ENCODE measurements at places on chromosomes 7 and 10.

- no peak for DNase-seq
Measured at GRCh38 chr10:78599122-78599853, 469.5 kb upstream of the ZMIZ1 start.

- DNase-seq, result no peak
Measured at GRCh38 chr7:41256186-41256945, 446.5 kb downstream of the INHBA start.

DNA sequence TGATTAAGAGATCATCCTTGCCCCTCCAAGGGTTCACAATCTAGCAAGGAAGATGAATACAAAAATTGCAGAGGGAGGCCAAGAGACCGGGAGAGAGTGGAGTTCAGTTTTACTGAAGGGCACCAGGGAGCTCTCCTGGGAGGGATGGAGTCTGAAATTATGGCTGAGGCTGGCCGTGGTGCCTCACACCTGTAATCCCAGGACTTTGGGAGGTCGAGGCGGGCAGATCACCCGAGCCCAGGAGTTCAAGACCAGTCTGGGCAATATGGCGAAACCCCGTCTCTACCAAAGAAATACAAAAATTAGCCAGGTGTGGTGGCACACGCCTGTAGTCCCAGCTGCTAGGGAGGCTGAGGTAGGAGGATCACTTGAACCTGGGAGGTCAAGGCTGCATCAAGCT, 51.4 kb upstream of the MXI1 start:
- no peak for DNase-seq

GRCh38 chr7:128450913-128451312, 4.8 kb upstream of the HILPDA start:
- DNase-seq, result no peak

GRCh38 chr7:30584965-30585364, 9.7 kb upstream of the GARS1 start:
- no peak for DNase-seq

- no peak for DNase-seq
Measured at GRCh38 chr10:76324283-76324682, 892.9 kb downstream of the LRMDA start.

GRCh38 chr10:58393317-58393716, 8.1 kb downstream of the TFAM start:
- no peak for DNase-seq

- DNase-seq, result no peak
Measured at GRCh38 chr10:55397777-55398496, 596.9 kb upstream of the PCDH15 start.

DNA sequence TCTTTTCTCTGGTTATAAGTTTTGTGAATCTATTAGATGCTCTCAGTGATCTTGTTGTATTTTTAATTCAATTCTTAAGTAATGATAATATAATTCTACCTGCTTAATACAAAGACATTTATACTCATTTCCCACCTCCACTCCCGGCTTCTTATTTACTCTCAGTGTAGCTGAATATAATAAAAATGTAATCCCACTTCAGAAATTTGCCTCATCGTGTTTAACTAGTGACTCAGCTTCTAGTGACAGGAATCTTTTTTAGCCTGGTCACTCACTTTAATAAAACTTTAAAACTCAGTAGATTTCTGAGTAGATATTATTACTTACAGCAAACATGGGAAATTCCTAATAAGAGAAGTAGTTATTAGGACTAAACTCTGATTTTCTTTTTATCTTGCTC, 1506.2 kb upstream of the LRRTM3 start:
- no peak for DNase-seq

- no peak for DNase-seq
Measured at GRCh38 chr7:91551377-91552175, 287.3 kb downstream of the FZD1 start.

DNA sequence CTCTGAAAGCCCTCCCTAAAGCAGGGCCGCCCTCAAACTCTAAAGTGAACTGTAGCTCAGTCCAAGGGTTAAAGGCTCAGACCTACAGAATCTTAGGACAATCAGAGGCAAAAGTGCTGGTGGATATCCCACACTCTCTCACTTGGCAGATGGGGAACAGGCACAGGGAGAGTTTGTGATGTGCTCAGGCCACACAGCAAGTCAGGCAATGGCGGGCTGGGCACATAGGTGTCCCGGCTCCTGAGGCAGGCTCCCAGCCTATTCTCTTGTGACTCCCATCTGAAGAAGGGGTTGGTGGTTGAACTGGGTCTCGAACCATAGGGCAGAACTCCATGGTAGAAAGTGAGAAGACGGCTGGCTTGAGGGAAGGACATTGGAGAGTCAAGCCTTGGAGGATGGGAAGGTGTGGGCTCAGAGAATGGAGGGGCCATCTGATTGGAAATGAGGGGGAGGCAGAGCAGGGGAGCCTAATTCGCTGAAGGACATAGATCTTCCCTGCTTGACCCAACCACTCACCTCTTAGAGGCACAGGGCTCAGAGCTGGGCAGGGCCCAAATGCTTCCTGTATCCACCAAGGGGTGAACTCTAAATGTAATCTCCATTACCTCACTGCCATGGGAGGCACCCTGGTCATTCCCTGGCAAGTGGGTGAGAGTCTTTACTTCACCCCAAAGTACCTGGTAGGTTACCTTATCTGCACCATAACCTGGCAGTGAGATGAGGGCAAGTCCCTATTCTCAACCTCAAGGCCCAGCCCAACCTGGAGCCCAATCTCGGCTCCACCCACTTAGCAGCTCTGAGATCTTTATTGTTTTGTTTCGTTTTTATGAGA, 4.9 kb upstream of the ZMIZ1 start:
- peak; percentile 14 for DNase-seq

DNA sequence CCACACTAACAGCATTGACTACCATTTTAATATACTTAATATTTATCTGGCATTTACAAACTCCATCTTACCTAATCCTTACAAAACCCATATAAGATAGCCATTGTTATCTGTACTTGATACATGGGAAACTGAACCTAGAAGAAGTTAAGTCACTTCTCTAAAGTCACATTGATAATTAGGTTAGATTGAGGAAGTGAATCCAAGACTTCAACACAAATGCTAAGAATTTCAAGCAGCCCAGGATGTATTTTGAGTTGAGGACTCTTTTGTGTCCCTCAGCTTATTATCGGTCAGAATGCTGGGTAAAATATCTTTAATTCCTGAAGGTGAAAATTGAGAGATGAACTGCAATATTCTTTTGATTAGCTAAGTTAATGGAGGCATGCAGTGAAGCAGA, 465.5 kb downstream of the PHTF2 start:
- DNase-seq, result no peak

GRCh38 chr7:42552227-42552626, 315.2 kb upstream of the GLI3 start:
- no peak for DNase-seq

DNA sequence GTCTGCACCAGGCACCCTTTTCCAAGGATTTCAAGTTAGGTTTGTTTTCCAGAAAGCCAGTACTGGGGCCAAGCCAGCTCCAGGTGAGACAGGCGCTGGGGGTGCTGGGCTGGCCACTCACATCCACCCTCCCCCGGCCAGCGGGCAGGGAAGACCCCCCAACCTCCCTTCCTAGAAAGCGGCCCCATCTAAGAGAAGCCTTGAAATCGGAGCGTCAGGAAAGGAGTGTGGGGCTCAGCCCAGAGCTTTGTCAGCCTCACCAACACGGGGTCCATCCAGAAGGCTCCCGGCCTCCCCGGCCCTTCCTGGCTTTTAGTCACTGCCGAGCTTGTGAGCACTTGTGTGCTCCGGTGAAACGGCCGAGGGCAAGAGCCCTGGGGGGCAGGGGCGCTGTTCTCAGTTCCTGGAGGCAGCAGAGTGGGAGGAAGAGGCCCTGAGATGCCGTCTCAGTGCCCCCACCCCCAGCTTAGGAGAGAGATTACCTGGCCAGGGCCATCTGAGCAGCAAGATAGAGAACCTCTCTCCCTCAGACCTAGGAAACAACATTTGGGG, 39.6 kb downstream of the PDGFA start:
- no peak for DNase-seq

DNA sequence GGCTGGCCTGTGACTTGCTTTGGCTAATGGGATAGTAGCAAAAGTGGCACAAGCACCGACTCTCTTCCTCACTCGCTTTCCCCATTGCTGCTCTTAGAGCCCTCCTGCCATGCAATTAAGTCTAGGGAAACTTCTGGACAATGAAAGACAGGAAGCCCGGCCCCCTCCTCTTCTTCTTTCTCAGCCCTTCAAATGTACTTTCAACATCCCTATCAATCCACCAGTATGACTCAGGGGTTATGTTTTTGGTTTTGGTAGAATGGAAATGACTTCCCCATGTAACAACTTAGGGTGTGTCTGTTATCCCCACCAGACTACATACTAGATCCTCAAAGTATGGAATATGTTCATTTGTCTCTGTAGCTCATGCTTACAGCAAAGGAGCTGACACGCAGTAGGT, 139.0 kb upstream of the GDF10 start:
- DNase-seq, result no peak

DNA sequence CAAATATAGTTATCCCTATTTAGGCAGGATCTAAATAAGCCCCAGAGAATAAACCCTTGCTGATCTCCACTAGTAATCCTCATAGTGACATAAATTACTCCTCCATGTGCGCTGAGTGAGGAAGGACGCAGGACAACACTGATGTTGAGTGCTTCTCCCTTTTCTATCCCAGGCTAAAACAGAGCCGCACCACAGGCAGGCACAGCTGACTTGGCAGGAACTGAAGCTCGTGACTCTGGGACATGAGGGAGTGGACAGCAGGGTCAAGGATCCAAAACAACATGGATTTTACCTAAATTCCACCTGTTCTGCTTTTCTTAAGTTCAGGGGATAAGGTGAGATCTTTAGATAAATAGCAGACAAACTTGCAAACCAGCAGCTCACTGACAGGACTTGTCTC, 46.0 kb downstream of the VOPP1 start:
- DNase-seq, result no peak

- peak; percentile 45 for DNase-seq
Measured at GRCh38 chr7:23261843-23262452, 15.4 kb downstream of the GPNMB start.

DNA sequence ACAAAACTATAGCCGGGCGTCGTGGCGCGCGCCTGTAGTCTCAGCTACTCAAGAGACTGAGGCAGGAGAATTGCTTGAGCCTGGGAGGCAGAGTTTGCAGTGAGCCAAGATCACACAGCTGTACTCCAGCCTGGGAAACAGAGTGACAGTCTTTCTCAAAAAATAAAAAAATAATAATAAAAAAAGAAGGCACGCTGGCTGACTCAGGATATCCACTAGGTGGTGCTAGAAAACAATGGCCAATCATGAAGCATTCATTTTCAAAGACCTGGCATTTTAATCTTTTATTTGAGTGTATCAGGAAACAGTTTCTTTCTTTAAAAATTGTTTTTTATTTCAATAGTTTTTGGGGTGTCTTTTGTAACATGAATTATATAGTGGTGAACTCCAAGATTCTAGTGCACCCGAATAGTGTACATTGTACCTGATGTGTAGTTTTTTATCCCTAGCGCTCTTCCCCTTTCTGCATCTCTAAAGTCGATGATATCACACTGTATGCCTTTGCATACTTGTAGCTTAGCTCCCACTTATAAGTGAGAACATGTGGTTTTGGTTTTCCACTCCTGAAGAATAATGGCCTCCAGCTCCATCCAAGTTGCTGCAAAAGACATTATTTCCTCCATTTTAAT, 88.6 kb downstream of the LYZL1 start:
- no peak for DNase-seq

- no peak for DNase-seq
Measured at GRCh38 chr10:50310560-50311174, 59.4 kb upstream of the ASAH2 start.

DNA sequence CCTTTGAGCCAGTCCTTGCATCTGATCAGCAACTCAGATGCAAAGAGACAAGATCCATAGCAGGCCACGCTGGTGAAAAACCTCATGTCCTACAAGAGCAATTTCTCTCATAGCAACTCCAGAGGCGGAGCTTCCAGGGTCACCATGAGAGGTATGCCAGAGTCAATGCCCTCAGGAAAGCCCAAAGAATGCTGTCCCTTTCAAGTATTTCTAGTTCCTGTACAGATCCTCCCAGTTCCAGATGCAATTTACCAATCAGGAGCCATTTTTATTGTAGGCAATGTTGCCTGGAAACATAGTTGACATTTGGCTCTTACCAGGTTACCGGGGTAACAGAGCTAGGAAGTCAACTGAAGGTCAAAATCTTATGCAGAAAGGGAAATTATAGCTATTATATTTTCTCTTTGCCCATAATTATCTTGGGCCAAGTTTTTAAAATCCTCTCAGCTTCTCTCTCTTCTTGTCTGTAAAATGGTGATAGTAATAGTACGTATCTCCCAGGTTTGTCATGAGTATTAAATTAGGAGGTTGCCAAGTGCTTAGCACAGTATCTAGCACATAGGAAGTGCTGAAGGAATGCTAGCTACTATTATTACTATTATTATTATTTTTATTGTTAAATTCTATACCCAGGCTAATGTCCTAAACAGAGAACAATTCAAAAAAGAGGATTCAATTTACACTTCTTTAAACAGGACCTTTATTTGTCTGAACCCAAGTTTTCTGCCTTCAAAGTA, 46.3 kb upstream of the TM9SF3 start:
- DNase-seq, result no peak

- no peak for DNase-seq
Measured at GRCh38 chr10:116113721-116114501, 159.1 kb downstream of the GFRA1 start.

DNA sequence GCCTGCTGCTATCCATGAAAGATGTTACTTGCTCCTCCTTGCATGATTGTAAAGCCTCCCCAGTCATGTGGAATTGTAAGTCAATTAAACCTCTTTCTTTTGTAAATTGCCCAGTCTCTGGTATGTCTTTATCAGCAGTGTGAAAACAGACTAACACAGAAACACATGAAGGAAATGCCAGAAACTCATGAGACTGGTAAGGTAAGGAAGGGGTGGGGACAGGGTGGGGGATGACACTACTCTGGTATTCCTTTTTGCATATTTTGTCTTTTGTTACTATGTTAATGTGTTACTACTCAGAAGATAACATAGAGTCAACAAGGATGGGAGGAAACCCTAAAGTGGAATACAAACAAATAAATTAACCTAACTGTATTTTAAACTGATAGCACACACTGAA, 69.8 kb upstream of the DRGX start:
- DNase-seq, result no peak

- DNase-seq, result no peak
Measured at GRCh38 chr7:98399890-98400541, 874 bp downstream of the BAIAP2L1 start.

GRCh38 chr10:118662228-118663035, 67.0 kb upstream of the PRLHR start:
- DNase-seq, result no peak

GRCh38 chr7:35707422-35707821, 12.5 kb upstream of the HERPUD2 start:
- DNase-seq, result no peak

All from T-helper 9 cell (primary cell).